ENCODE measurements at places on chromosomes 12 and 14.

DNA sequence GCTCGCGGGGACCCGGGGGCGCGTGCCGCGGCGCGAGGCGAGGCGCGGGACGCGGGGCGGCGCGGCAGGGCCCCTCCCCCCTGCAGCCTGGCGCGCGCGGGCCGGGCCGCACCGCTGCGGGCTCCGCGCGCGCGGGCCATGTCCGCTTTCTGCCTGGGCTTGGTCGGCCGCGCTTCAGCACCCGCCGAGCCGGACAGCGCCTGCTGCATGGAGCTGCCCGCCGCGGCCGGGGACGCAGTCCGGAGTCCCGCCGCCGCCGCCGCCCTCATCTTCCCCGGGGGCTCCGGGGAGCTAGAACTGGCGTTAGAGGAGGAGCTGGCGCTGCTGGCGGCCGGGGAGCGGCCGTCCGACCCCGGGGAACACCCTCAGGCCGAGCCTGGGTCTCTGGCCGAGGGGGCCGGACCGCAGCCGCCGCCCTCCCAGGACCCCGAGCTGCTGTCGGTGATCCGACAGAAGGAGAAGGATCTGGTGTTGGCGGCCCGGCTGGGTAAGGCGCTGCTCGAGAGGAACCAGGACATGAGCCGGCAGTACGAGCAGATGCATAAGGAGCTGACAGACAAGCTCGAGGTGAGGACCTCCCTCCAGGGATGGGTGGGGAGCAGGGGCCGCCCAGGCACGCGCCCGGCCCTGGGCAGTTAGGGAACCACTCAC lies 820 bp downstream of the BICDL1 start:
- DNase-seq = peak; percentile 43

GRCh38 chr12:44053549-44054127 lies 217.8 kb downstream of the TMEM117 start:
- no peak for DNase-seq

- no peak for DNase-seq
These were observed 14.0 kb upstream of the RIPK3 start for GRCh38 chr14:24353559-24354481.

GRCh38 chr14:101968186-101968585 lies 3.8 kb downstream of the DYNC1H1 start:
- DNase-seq = no peak

DNA sequence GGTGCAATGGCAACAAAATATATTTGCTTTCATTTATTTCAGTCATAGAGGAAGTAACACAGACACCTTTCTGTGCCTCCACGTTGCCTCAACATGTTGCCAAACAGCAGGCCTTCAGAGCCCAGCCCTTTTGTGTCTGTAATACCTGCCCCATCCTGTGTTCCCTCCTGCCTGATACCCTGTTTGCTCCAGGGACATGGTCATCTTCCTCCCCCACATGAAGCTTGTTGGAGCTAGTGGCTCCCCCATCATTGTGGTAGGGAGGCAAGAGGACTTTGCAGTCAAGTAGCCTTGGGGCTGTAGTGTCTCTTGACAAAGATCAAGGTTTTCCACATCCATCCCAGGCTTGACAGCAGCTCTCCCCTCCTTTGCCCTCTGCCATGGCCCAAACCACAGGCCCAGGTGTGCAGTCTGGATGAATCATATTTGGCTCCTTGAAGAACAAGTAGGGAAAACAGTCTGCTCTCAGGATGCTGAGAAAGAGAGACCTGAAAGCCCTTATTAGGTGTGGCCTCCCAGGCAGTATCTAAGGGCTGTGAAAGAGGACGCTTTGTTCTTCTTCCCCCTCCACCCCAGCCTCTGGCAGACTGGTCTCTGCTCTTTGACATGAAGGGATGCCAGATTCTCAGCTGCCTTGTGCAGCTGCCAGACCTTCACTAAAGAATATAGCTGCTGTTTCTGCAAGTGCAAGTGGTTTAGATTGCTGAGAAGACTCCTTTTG lies 329.0 kb downstream of the C12orf75 start:
- peak; percentile 16 for DNase-seq

GRCh38 chr12:52682938-52683574 lies 2.8 kb upstream of the KRT1 start:
- no peak for DNase-seq

DNA sequence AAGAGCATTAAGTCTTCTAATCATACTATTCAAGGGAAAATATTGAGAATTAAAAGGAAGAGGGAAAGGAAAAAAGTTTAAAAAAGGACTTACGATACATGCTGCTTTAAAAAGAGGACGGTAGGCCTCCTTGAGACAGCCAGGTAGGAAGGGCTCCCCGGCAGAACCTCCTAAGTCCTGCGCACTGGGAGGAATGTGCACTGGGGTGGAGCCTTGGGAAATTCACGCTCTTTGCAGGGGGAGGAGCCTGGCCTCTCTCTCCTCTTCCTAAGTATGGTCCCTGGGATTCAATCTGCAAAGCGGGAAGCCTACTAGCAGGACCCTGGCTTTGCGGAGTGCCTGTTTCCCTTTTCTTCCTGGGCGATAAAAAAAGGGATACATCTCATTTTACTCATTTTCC lies 553.0 kb downstream of the RPS29 start:
- DNase-seq = no peak

GRCh38 chr12:56998981-56999380 lies 7.4 kb downstream of the ZBTB39 start:
- no peak for DNase-seq

DNA sequence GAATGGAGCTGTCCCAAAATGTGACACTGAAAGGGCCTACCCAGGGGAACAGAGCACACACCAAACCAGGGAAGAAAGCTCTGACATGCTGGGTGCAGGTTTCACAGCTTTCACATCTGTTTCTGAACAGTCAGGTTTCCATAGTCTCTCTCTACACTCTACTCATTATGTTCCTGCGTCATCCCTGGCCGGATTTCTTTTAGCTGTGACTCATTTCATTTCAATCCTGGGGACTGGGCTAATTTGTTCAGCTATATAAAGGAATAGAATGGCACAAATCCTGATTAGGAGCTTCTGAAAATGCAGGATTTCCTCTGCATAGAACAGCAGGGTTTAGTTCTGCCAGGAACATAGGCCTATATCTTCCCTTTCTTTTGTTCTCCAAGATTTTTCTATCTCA lies 649.8 kb downstream of the RPS29 start:
- no peak for DNase-seq

- DNase-seq = no peak
These were observed 190.8 kb downstream of the TTC7B start for GRCh38 chr14:90625445-90625844.

DNA sequence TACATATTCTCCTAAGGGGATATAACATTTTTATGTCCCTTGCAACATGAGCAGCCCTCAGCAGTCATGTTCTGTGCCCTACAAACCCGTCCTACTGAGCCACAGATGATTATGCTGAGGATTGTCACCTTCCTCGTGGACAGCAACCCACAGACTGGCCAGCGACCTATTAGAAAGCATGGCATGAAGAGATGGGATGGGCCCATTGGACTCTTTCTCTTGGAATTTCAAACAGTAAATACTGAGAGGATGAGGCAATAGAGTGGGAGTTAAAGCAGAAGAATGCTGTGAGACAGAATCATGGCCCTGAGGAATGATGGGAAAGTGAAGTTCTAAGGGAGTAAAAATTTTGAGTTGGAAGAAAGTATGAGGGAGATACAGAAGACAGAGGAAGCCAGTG lies 149.9 kb upstream of the BTG1 start:
- DNase-seq = no peak

- peak; percentile 49 for DNase-seq
These were observed at the start of gene ARHGEF25 for GRCh38 chr12:57611108-57611826. Gene ARHGEF25 (plus strand): TSS chr12:57611435. CDS start chr12:57611895, 460 bp downstream.

- DNase-seq = no peak
These were observed 271.4 kb downstream of the DUSP6 start for GRCh38 chr12:89080793-89081465.

GRCh38 chr12:124927201-124928094 lies 13.0 kb upstream of the UBC start:
- peak; percentile 90 for DNase-seq

GRCh38 chr12:125185740-125186470 lies 120.7 kb downstream of the AACS start:
- peak; percentile 84 for DNase-seq

DNA sequence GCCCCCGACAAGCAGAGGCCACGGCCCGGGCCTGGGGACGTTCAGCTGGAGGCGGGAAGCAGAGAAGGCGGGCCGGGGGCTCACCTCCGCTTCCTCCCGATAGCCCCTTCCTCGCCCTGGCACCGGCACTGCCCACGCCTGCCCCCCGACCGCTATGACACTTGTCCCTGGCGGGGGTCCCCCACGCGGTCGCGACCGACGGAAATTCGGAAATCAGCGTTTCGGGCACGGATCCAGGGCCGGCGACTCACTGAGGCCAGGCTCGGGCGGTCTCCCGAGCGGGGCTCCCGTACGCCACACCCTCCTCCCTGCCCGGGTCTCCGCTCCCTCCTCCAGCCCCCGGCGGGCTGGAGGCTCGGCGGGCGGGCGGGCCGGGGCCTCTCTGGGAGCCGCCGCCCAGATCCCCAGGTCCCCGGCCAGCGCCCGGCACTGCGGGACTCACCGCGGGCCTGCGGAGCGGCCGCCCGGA lies 581 bp downstream of the PITPNM2 start:
- DNase-seq = no peak

- DNase-seq = peak; percentile 50
These were observed 18.8 kb downstream of the OS9 start for GRCh38 chr12:57712701-57713100.

- DNase-seq = peak; percentile 50
These were observed 164.0 kb upstream of the PZP start for GRCh38 chr12:9372202-9372601.

DNA sequence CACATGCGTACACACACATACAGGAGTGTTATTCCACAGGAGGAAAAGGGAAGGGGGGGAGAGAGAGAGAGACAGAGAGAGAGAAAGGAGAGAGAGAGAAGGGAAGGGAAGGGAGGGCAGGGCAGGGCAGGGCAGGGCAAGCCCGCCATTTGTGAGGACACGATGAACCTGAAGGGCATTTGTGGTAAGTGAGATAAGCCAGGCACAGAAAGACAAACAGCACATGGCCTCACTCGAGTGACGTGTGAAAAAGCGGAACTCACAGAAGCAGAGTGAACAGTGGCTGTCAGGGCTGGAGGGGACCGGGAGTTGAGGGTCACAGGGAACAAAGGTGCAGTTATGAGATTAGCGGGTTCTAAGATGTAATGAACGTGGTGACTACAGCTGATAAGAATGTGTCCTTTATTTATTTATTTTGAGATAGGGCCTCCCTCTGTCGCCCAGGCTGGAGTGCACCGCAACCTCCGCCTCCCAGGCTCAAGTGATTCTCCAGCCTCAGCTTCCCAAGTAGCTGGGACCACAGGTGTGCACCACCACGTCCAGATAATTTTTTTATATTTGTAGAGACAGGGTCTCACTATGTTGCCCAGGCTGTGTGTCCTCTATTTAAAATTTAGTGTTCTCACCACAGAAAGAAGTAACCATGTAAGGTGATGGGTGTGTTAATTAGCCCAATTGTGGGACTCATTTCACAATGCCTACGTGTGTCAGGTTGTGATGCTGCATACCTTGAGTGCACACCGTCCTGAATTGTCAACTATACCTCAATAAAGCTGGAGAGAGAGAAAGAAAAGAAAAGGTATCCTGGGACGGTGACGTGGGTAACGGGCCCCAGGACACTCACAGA lies 18.7 kb upstream of the FBRSL1 start:
- no peak for DNase-seq

DNA sequence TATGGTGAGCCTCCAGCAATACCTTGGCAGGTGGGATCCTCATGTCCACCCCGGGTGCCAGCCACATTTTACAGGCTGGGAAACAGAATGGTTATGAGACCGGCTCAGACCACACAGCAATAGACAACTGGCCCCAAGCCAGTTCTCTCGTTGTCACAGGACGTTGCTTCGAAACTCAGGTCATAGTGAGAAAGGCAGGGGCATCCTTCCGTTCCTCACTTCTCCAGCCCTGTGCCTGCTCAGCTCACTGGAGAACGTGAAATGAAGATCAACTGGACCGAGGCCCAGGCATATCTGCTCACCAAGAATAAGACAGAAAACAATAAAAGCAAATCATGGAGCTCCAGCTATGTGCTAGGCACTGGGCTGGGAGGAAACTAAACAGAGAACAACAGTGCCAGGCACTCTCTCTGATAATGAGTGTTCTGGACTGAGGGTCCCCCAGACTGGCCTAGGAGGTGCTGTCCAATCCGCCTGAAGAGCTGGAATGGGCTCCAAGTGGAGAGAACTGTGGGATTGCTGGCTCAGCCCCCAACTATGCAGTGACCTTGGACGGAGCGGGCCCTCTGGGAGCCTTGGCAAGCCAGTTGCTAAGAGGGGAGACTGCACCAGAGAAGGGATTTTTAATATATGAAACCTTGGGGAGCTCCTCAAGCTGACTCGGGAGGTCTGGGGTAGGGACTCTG lies 18.8 kb upstream of the FAIM2 start:
- DNase-seq = no peak

DNA sequence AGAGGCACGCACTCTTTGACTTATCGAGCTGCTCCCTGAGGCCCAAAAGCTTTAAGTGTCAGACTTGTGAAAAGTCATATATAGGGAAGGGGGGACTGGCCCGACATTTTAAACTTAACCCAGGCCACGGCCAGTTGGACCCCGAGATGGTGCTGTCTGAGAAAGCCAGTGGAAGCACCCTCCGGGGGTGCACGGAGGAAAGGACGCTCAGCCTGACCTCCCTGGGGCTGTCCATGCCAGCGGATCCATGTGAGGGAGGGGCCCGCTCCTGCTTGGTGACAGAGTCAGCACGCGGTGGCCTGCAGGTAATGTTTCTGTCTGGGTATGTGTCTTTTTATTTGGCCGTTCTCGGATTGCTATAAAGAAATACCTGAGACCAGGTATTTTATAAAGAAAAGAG lies 7.0 kb downstream of the ZNF839 start:
- no peak for DNase-seq

GRCh38 chr12:119178544-119179334 lies at the start of gene HSPB8:
Gene HSPB8 (plus strand): TSS chr12:119178931. CDS start chr12:119179313, 382 bp downstream.
- DNase-seq = peak; percentile 72

GRCh38 chr12:117033382-117034221 lies 65.6 kb downstream of the TESC start:
- DNase-seq = no peak

DNA sequence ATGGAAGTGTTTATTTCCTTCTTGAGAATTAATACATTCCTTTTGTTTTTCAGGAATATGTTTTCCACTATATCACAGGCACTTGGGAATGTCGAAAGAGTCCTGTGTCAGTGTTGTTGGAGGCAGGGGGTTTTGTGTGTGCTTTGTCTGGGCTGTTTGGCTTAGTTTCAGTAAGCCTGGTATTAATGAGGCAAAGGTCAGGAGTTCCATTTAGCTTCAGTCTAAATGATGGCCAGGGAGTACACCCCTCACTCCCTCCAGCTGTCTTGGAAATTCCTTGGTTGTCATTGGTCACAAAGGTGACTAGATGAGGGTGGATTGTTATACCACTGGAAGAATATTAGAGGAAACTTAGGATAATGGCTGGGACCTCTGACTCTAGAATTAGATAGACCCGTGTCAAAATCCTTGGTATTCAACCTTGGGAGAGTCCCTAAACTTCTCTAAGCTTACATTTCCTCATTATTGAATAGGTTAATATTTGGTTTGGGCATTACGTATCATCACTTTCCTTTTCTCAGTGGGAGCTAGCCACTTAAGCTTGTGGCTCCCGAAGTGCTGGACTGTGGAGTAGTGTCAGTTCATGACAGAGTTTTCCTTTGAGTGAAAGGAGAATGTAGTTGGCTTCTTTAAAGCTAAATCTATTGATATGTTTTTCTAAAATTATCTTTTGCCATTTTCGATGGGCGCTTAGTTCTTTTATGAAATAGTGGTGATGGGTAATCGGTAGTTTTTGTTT lies 5.2 kb downstream of the FRS2 start:
- DNase-seq = no peak

Measured in globus pallidus (tissue), 1 donor.